Stimulated activated CD4-positive, alpha-beta T cell treated with anti-CD3 and anti-CD28 coated beads, TNF-alpha, amount 100 ng/mL, for 1 hour (primary cell): ENCODE measurements at places on chromosomes 6 and 20.

DNA sequence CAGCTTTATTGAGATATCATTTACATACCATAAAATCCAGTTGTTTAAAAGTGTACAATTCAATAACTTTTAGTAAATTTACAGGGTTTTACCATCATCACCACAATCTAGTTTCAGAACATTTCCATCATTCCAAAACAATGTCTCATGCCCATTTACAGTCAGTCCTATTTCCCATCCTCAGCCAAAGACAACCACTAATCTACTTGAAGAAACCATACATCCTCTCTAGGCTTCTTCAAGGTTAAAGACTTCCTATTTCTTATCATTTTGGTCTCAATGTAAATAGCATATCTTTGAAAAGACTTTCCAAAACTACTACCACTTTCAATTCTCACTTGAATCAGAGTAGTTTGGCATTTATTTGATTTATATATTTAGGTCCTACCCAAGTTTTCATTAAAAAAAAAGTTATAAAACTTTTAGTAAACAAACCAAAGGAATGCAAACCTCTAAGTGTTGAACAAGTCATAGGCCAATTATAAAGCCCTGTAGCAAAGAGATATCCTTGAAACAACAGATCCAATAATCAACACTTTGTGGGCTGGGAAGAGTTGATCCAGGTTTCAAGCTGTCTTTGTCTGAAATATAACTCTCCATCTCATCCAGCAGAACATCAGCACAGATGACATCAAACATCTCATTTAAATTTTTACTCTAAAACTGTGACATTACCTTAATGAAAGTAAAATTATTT is 211.3 kb upstream of the RUNX2 start:
- DNase-seq = no peak

GRCh38 chr6:47079638-47080037 is 37.5 kb upstream of the ADGRF1 start:
- DNase-seq = no peak

- DNase-seq = no peak
Observed at GRCh38 chr6:144392536-144392935, 107.4 kb downstream of the UTRN start.

GRCh38 chr6:22295145-22295544 is 1.7 kb downstream of the PRL start:
- DNase-seq = no peak

GRCh38 chr6:3458706-3459421 is 2.0 kb upstream of the SLC22A23 start:
- no peak for DNase-seq

GRCh38 chr6:7991536-7991935 is 72.7 kb downstream of the BLOC1S5 start:
- DNase-seq = no peak

GRCh38 chr6:37724530-37725220 is 27.0 kb upstream of the MDGA1 start:
- no peak for DNase-seq

- DNase-seq = no peak
Observed at GRCh38 chr6:32163559-32164258, 686 bp upstream of the EGFL8 start.

DNA sequence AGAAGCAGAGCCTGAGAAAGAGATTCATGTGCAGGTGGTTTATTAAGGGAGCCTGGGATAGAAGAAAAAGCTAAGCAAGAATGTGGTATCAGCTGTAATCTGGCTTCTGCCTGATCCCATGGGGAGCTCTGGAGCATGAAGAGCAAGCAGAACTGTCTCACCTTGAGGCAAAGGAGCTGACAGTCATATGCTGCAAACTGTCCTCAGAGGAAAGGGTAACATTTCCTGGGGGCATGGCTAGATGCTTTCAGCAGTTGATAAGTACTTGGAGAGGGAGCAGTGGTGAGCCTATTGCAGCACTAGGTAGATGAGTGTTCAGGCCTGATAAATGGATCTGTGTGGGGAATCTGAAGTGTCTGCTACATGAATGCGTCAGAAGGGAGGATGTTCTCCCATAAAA is 621.5 kb upstream of the BTBD3 start:
- no peak for DNase-seq

DNA sequence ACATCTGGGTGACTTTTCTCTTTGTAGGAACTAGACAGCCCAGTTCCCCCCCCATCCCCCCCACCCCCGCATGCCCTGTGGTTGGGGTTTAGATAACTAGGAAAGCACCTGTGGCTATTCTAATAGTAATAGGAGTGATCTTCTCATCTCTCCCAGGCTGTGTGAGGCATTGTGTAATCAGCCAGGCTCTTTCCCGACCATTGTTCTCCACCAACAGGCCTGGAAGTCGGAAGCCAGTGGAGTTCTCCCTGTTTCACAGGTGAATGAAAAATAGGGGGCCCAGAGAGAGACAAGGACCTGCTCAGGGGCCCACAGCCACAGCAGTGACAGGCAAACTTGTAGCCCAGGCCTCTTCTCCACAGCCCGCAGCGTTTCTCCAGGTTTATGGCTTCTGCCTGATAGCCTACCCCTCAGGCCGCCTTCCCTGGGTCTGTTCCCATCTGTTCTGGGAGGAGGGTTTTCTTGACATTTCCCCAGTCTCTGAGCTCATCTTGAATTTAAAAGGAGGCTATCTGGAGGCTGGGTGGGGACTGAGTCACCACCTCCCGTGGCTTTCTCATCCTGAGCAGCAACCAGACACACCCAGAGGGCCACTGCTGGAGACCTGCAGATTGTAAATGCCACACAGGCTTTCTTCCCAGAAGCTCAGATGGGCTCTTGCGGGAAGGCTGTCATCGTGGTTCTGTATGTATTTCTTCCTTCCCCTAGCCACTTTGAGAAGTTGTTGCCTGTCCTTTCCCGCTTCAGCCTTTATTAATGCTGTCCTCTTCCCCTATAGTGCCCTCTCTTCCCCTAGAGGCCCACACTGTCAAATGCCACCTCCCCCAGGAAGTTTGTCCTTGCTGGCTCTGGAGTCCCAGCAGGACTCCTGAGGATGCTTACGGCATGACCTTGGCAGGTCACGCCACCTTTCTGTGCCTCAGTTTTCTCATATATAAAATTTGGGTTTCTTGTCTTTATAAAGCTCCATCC is 75.9 kb upstream of the MYL9 start:
- DNase-seq = no peak

- no peak for DNase-seq
Observed at GRCh38 chr20:63405102-63405730, 44.1 kb upstream of the CHRNA4 start.
